Lung (tissue), 17 donors: ENCODE measurements at places on chromosomes 7 and 10. TPM values are rescaled to one million over a fixed set of nuclear protein-coding genes. Genes with fewer than 3 reads are reported as not detected.

DNA sequence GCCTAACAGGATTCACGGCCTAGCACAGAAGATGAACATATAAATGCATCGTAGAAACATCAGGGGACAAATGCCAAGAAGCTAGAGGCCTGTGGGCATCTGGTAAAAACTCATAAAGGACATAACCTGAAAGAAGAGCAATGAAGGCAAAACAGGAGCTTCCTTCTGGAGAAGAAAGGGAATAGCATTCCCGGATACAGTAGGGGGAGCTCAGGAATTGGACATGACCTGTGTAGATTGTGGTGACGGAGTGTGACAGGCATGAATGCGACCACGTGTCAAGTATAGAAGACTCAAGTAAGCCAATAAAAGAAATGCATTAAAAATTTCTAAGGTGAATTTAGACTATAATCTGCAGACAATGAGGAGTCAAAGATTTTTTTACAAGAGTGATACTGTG is 270.1 kb downstream of the AGMO start:
- DNase-seq, result no peak
- no peak overlapping the region for H3K4me3 ChIP-seq
- no peak overlapping the region for H3K27ac ChIP-seq
- no peaks in the 10 kb centered on the region for H3K36me3 ChIP-seq

DNA sequence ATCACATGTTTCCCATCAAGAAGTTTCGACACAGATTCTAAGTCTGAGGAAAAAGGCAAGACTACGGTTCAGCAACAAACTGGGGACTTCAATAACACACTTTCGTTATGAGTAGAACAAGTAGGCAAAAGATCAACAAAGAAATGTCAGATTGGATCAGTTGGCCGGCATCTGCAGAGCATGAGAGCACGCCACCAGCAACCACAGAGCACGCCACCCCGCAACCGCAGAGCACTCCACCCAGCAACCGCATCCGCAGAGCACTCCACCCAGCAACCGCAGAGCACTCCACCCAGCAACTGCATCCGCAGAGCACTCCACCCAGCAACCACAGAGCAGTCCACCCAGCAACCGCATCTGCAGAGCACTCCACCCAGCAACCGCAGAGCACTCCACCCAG is 89.7 kb upstream of the FAM20C start:
- H3K27me3 ChIP-seq, result no peaks in the 10 kb centered on the region
- DNase-seq, result no peak
- H3K4me1 ChIP-seq, result no peaks in the 10 kb centered on the region
- no peaks in the 10 kb centered on the region for H3K36me3 ChIP-seq
- no peak overlapping the region for H3K27ac ChIP-seq

DNA sequence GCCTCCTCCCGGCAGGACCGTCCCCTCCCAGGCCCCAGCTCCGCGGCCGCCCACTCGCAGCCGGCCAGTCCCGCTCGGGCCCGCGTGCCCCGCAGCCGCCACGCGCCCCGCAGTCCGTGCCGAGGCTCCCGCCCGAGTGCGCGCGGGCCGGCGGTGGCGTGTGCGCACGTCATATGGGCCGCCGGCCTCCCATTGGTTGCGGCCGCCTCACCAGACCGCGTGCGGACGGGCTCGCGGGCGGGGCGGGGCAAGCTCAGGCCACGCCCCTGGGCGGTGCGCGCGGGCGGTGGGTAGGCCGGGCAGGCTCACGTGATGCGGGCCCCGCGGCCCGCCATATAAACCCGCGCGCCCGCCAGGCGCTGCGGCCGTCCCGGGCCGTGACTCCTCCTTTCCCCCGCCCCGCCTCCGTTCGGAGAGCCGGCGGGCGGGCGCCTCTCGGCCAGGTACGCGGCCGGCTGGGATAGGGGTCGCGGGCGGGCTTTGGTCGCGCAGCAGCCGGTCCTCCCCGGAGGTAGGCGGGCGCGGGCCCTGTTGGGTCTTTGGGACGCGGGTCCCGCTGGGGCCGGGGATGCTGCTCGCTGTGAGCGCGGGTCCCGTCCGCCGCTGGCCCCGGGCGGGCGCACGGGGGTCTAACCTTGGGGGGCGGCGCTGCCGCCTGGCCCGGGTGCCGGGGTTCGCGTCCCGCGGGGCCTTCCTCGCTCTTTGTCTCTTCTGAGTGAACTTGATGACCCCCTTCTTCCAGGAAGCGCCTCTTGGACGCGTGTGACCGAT is at the start of gene INSIG1:
INSIG1 (plus strand) TSS at position 362 of the 771 bp plus-strand sequence; CDS start at position 770, 408 bp downstream.
- H3K27me3 ChIP-seq, result no peaks in the 10 kb centered on the region
- peaks cover 2% of the 10 kb centered on the region for H3K36me3 ChIP-seq
- peak; percentile 95 for DNase-seq
- H3K4me3 ChIP-seq, result peak within 1 kb of the TSS; percentile 78

- H3K4me3 ChIP-seq, result no peak overlapping the region
- DNase-seq, result no peak
- no peaks in the 10 kb centered on the region for H3K27me3 ChIP-seq
- peaks cover 33% of the 10 kb centered on the region for H3K4me1 ChIP-seq
- H3K36me3 ChIP-seq, result no peaks in the 10 kb centered on the region
Observed at GRCh38 chr7:134828361-134828760, 48.9 kb downstream of the CALD1 start.

DNA sequence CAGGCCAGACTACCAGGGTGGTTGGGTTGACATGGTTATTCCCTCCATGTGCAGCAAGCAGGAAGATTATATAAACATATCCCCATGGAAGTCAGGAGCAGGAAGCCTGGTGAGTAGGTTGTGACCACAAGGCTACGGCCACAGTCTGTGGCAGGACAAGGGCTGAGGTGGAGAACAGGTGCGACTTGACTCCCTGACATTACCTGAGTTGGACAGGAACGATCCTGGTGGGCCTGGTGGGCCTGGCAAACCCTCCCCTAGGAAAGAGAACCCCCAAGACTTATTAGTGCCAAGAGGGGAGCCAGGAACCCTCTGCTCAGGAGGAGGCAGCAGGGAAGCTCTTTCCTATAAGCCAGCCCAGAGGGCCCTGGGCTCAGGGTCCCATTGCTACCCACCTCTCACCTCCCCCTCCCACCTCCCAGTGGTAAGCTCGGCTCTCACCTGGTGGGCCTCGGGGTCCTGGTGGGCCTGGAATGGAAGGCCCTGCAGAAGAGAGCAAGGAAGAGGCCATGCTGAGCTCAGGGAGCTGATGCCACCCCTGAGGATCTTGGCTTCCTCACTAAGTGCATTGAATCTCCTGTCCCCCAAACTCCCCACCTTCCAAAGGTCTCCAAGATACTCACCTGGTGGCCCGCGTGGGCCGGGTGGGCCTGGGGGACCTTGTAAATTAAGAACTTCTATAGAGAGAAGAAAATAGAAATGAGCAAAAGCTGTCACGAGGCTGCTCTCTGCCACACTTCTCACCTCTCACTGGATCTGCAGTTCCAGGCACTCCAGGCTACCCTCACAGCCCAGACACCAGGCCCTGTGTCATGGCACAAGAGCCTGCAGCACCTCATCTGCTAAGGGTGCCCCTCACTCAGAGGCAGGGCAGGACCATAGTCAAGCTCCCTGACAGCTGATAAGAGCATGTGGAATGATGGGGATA is 44.6 kb downstream of the COL17A1 start:
- no peaks in the 10 kb centered on the region for H3K27me3 ChIP-seq
- H3K27ac ChIP-seq, result no peak overlapping the region
- DNase-seq, result no peak
- no peak overlapping the region for H3K4me3 ChIP-seq
- no peaks in the 10 kb centered on the region for H3K36me3 ChIP-seq

- no peak for DNase-seq
- no peaks in the 10 kb centered on the region for H3K27me3 ChIP-seq
- H3K36me3 ChIP-seq, result no peaks in the 10 kb centered on the region
- peaks cover 4% of the 10 kb centered on the region for H3K4me1 ChIP-seq
Observed at GRCh38 chr7:138753610-138754009, 44.2 kb upstream of the TMEM213 start.

GRCh38 chr10:108452533-108452932 is 1288.0 kb upstream of the SORCS1 start:
- no peaks in the 10 kb centered on the region for H3K4me1 ChIP-seq
- H3K27ac ChIP-seq, result no peak overlapping the region
- no peaks in the 10 kb centered on the region for H3K36me3 ChIP-seq
- H3K27me3 ChIP-seq, result no peaks in the 10 kb centered on the region

DNA sequence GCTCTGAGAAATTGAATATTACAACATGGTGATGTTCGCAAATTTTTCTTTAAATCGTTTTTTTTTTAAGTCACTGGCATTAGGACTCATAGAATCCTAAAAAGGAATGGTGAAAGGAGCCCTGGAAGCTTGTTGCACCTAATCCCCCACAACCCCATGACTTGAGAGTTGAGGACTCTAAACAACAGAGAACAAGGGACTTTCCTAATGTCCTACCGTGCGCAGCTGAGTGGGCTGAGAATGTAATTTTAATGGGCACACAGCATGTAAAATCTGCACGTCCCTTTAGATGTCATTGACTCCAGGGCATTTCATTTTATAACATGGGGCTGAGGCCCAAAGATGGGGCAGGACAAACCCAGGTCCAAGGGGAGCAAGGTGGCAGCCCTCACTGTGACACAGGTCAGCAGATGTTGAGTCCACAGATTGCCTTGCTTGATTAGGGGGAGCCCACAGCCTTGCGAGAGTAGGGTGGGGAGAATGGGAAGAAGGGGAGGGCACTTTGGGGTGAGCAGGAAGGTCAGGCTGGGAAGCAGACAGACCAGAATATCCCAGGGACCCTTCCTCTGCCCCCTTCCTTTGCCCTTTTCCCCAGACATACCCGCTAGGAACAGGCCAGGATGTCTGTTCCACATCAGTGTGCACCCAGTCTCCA is 208.4 kb upstream of the ZMIZ1 start:
- no peak overlapping the region for H3K27ac ChIP-seq
- no peak overlapping the region for H3K4me3 ChIP-seq
- H3K27me3 ChIP-seq, result no peaks in the 10 kb centered on the region
- H3K4me1 ChIP-seq, result peaks cover 24% of the 10 kb centered on the region

- H3K36me3 ChIP-seq, result no peaks in the 10 kb centered on the region
- H3K27ac ChIP-seq, result no peak overlapping the region
- no peak for DNase-seq
Observed at GRCh38 chr7:43018446-43018845, 86.3 kb downstream of the MRPL32 start.

- no peaks in the 10 kb centered on the region for H3K4me1 ChIP-seq
- no peak overlapping the region for H3K4me3 ChIP-seq
- no peaks in the 10 kb centered on the region for H3K36me3 ChIP-seq
- no peak for DNase-seq
Observed at GRCh38 chr7:123787220-123788007, 38.6 kb upstream of the WASL start.

GRCh38 chr10:36358736-36359135 is 716.6 kb upstream of the FZD8 start:
- DNase-seq, result no peak
- H3K36me3 ChIP-seq, result no peaks in the 10 kb centered on the region
- H3K27ac ChIP-seq, result no peak overlapping the region
- no peaks in the 10 kb centered on the region for H3K27me3 ChIP-seq
- no peaks in the 10 kb centered on the region for H3K4me1 ChIP-seq

- H3K36me3 ChIP-seq, result no peaks in the 10 kb centered on the region
- no peak overlapping the region for H3K4me3 ChIP-seq
- no peak overlapping the region for H3K27ac ChIP-seq
- DNase-seq, result no peak
- no peaks in the 10 kb centered on the region for H3K4me1 ChIP-seq
Observed at GRCh38 chr10:70905071-70906021, 17.0 kb upstream of the PCBD1 start.

DNA sequence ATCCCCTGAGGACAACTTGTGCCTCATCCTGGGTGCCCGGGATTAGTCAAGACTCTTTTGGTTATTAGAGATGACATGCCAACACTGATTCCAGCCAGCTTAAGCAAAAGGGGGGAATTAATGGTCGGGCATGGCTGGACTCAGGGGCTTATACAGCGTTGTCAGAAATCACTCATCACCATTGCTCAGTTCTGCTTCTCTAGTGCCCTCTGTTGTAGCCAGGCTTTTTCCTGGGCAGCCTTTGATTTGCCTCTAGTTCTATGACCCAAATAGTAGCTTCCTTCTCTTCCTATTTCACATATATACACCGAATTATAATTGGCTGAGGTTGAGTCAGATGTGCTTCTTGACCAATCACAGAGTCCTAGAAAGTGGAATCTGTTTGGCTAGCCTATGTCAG is 192.0 kb upstream of the HABP2 start:
- no peak overlapping the region for H3K27ac ChIP-seq
- no peak for DNase-seq
- H3K4me3 ChIP-seq, result no peak overlapping the region
- H3K27me3 ChIP-seq, result no peaks in the 10 kb centered on the region

MLLT10 gene
- total RNA-seq, result 97.8 TPM

WDFY4 gene
- 11.9 TPM for total RNA-seq

NUTM2B gene
- 0.31 TPM for total RNA-seq

WEE2 gene
- total RNA-seq, result not detected
